ENCODE measurements at places on chromosomes 2 and 18.

DNA sequence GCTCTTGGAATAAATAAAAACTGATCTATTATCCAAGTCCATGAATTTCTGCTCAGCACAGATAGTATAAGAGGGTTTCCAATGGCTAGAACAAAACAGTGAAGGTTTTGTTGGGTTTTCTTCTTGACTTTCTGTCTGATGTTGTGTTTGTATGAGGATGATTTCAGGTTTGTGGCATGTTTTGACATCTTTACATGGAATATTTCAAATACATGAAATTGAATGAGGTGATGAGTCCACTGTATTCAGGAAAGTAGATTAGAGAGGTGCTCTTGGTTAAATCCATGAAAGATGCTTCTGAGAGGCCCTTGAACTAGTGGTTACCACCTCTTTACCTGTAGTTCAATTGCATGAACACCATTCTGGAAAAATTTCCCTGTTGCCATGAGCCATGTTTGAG lies 84.3 kb downstream of the RAPGEF4 start:
- DNase-seq: no peak

DNA sequence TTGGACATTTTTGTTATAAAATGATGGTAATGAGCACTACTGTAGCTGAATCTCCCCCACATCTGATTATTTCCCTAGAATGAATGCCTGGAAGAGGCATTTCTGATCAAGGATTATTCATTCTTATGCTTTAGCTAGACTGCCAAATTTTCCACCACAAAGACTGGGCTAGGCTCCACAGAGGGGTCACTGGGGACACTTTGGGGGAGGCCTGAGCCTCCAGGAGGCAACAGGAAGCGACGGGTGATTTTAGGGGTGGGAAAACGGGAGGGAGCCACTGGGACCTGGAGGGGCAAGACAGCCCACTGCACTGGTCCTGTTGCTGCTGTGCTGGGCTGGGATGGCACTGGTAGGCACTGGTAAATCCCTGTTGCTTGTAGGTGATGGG lies 2.4 kb upstream of the ASB1 start:
- no peak for DNase-seq

- no peak for DNase-seq
Measured at GRCh38 chr18:9861933-9862332, 23.8 kb upstream of the TXNDC2 start.

- DNase-seq: no peak
Measured at GRCh38 chr2:171225302-171225980, 64.7 kb upstream of the TLK1 start.

- DNase-seq: no peak
Measured at GRCh38 chr18:79829136-79829854, 31.6 kb downstream of the KCNG2 start.

DNA sequence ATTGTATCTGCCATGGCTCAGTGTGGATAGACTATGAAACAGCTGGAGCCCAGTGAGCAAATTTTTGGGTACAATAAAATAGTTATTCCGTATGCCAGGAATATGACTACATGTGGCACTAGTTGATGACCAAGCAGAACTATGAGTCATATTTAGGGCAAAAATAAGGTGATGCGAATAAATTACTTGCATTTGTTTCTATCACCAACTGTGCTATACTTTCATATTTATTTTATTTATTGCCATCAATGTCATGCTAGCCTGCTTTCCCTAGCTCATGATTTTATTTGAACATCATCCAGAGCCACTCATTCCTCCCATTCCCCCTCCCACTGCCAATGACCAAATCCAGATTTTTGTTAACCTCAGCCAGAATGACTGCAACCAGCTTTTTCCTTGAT lies 13.3 kb upstream of the FAP start:
- DNase-seq: no peak

DNA sequence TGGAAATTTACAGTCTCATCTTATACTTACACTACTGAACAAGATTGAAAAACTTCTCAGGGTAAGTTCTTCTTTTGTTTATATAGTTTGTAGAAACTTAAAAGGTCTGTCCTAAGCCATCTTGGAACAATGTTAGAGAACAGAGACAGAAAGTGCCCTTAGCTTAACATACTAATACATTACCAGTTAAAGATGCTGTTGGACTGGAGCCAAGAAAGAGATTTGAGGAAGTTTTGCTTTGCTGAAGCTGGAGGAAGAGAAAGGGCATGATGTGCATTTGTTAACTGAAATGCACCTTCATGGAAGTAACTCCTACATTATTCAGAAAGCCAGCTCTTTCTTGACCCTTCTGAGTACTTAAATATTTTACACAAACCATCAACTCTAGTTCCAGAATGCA lies 66.5 kb upstream of the TNFRSF11A start:
- DNase-seq: no peak

Measured in CD4-positive, alpha-beta T cell treated with Interleukin-10 for 1 hour (primary cell).